ENCODE measurements at places on chromosomes 16 and 17. TPM values are rescaled to one million over a fixed set of nuclear protein-coding genes. Genes with fewer than 3 reads are reported as not detected.
A peak's percentile ranks its signal among the peaks of the same experiment; 100 is the strongest.

Gene DYNLRB2
- total RNA-seq = 1.8 TPM

Gene DNAI2
- total RNA-seq = not detected

Gene C1QL1
- total RNA-seq = 4.1 TPM

Gene UMOD
- not detected for total RNA-seq

Gene KRT12
- not detected for total RNA-seq

Gene CA7
- total RNA-seq = not detected

DNA sequence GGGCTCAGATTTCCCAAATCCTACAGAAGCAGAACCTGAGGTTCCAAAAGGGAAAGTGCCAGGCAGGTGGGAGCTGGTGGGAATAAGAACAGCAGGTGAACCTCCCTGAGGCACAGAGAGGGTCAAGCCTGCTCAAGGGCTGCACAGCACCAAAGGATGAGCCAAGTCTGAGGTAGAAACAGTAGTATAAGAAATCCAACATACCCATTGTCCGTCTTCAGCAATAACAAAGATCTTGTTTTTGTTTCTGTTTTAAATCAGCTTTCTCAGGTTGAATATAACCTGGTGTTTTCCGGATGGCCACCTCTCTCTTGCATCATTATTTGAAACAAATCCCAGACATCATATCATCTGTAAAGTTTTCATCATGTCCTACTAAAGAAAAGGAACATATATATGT lies 10.6 kb upstream of the CES3 start:
- no peak for DNase-seq
- no peak overlapping the region for H3K27ac ChIP-seq
- no peaks in the 10 kb centered on the region for H3K36me3 ChIP-seq
- H3K4me1 ChIP-seq = peaks cover 4% of the 10 kb centered on the region

DNA sequence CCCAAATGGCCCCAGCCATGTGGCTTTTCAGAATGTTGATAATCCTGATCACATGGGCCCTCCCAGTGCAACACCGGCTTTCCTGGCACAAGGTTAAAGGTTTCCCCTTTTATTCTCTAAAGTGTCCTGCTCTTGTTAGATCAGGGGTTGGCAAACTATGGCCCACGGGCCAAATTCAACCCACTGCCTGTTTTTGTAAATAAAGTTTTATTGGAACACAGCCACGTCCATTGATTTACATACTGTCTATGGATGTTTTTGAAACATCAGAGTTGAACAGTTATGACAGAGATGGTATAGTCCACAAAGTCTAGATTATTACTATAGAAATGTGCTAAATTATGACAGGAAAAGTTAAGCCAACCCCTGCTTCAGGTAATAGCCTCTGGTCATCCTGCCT lies 157.3 kb downstream of the ZFHX3 start:
- no peaks in the 10 kb centered on the region for H3K4me1 ChIP-seq
- no peak for DNase-seq
- H3K27ac ChIP-seq = no peak overlapping the region
- no peak overlapping the region for H3K4me3 ChIP-seq

DNA sequence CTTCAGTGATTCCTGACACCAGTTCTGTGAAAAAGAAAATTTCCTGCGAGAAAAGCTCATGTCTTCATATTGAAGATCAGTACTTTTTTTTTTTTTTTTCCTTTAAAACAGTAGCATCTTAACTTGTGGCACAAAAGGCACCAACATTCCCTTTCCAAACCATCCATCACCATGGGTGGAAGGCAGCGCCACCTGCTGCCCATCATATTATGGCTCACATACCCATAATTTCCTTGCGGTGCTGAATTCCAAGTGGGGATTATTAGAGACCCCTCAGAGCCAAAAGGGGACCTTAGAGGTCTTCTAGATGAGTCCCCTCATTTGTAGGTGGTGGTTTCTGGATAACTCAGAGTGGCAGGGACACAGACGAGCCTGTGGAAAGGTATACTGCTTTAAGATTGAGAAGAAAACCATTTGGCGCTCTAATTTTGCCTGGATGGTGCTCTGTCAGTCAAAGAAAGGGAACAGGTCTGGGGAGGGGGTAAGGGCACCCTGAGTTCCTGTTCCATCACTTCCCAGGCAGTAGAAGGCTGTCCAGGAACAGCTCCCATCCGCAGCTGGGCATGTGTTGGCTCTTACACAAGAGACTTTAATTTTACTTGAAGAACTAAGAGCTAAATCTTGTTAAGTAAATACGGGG lies 7.9 kb upstream of the SOST start:
- no peaks in the 10 kb centered on the region for H3K4me1 ChIP-seq
- DNase-seq = peak; percentile 78
- no peaks in the 10 kb centered on the region for H3K27me3 ChIP-seq
- no peak overlapping the region for H3K4me3 ChIP-seq

DNA sequence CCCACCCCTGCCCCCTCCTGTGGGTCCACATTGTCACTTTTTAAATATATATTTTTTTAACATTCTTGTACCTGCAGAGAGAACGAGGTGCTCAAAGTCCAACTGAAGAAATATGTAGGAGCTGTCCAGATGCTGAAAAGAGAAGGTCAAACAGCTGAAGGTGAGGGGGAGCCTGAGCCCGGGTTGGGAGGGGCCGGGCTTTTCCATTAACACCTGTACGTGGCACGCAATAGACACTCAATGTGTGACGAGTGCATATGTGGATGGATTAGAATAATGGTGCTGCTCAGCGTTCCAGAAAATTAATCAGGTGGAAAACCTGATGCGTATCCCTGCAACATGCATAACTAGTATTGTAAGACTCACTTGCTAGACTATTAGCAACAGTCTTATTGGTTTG lies 223.0 kb downstream of the SNX29 start:
- H3K36me3 ChIP-seq = no peaks in the 10 kb centered on the region
- H3K27me3 ChIP-seq = no peaks in the 10 kb centered on the region
- no peak overlapping the region for H3K27ac ChIP-seq
- peaks cover 8% of the 10 kb centered on the region for H3K4me1 ChIP-seq
- DNase-seq = no peak

DNA sequence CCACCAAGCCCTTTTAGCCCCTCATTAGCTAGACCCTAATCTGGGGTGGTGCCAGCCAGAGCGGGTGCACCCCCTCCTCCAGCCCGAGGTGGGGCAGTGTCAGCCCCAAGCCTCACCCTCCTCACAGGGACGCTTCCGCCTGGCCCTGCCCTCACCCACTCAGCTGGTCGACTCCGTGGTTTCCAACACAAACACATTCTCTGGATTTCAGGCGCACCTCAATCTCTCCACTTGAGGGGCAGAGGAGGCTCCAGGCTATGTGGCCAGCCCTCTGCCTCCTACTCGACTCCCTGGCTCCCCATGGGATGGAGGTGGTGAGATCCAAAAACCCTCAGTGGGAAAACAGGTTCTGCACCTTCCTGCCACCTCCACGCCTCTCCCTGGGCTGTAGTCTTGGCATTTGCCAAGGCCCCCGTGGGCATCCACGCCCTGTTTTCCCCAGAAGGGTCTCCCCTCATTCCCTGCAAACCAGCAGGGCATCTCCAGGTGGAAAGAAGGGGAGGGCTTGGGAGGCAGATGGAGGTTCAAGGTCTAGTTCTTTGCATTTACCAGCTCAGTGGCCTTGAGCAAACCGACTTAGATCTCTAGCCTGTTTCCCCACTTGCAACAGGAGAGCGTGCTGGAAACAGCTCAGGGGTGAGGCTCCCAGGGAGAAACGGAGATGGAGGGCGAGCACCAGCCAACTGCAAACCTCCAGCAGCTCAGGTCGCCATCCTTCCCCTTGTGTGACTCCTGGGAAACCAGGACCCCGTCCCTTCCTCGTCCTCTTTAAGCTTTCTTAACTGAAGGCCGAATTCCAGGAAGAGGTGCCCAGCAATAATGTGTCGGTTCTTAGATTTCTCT lies 1.7 kb downstream of the EMP2 start:
- H3K4me3 ChIP-seq = peak overlapping the region; percentile 89
- no peaks in the 10 kb centered on the region for H3K36me3 ChIP-seq
- H3K4me1 ChIP-seq = peaks cover 37% of the 10 kb centered on the region
- H3K27ac ChIP-seq = peak overlapping the region; percentile 84

- DNase-seq = peak; percentile 84
- no peaks in the 10 kb centered on the region for H3K36me3 ChIP-seq
- H3K4me1 ChIP-seq = peaks cover 33% of the 10 kb centered on the region
- no peaks in the 10 kb centered on the region for H3K27me3 ChIP-seq
- H3K27ac ChIP-seq = peak overlapping the region; percentile 60
Measured at GRCh38 chr16:3646348-3646920, 8.1 kb upstream of the DNASE1 start.

DNA sequence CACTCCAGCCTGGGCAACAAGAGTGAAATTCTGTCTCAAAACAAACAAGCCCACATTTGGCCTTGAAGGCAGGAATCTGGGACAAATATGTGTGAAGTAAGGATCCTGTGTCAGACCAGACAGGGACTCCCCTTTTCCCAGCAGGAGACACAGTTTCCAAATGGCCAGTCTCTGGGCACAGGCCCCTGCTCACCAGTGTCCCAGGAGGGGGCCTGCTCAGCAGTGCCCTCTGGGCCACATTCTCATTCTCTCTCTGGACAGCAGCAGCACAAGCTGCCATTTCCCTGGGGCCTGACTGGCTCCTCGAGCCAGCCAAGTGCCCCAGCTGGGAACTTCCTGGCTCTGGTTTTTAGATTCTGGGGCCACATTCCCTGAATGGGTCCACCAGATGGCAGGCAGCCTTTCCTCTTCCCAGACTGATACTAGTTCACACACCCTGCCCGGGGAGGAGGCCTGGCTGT lies 11.7 kb upstream of the MNT start:
- H3K27ac ChIP-seq = no peak overlapping the region
- peaks cover 4% of the 10 kb centered on the region for H3K4me1 ChIP-seq
- H3K4me3 ChIP-seq = no peak overlapping the region
- no peak for DNase-seq
- peaks cover 6% of the 10 kb centered on the region for H3K36me3 ChIP-seq

DNA sequence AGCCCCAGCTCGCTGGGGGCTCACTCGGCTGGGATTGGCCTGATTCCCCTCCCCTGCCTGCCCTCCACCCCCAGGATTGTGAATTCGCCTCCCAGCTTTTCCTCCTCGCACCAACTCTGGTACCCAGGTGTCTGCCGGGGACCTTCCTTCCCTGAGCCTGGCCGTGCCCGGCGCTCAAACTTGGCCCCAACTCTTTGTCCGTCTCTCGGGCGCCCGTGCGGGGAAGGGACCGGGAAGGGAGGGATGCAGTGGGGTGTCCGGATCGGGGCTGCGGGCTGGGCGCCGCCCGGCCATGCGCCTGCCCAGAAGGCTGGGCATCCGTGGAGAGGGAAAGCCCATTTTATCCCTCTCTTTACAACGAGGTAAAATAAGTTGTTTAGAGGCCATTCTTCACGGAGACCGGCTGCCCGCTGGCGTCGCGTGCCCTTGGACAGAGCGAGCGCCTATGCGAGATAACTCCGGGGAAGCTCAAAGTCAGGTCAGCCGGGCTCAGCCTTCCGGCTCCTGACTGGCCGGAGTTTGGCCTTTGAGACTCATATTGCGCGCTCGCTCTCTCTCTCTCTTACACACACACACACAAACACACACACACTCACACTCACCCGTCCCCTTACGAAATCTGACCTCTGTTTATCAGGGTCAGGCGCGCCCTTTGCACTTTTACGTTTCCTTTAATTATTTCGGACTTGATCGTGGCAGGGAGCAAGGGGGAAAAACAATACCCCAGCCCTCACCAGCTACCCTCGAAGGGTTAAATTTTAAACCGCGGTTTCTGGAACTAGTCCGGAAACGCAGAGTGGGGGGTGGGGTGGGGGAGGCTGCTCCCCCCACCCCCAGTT lies 774 bp upstream of the MAF start:
- H3K36me3 ChIP-seq = no peaks in the 10 kb centered on the region
- no peak for DNase-seq
- H3K4me1 ChIP-seq = no peaks in the 10 kb centered on the region
- peaks cover 71% of the 10 kb centered on the region for H3K27me3 ChIP-seq
- H3K4me3 ChIP-seq = peak overlapping the region; percentile 37

All from PC-3 (cell line).